ENCODE measurements at places on chromosomes 16 and 17.

DNA sequence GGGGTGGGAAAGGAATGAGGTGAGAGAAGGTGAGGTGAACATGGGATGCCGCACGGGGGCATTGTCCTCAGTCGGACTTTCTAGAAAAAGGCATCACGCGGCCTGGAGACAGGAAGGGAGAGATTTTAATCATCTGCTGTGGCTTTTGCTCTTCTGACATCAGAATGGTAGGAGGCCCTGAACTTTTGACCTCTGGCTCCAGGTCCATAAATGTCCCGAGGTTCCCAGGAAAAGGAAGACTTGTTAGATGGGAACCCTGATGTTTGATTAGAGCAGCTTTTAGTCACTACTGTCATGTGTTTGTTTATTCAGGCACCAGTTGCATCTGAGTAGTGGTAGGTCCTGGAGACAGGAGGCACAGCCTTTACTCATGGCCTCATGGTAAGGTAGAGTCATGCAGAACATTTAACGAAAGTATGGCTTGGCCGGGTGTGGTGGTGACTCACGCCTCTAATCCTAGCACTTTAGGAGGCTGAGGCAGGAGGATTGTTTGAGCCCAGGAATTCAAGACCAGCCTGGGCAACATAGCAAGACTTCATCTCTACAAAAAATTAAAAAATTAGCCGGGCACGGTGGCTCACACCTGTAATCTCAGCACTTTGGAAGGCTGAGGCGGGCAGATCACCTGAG, 203.1 kb downstream of the MSI2 start:
- DNase-seq = no peak

DNA sequence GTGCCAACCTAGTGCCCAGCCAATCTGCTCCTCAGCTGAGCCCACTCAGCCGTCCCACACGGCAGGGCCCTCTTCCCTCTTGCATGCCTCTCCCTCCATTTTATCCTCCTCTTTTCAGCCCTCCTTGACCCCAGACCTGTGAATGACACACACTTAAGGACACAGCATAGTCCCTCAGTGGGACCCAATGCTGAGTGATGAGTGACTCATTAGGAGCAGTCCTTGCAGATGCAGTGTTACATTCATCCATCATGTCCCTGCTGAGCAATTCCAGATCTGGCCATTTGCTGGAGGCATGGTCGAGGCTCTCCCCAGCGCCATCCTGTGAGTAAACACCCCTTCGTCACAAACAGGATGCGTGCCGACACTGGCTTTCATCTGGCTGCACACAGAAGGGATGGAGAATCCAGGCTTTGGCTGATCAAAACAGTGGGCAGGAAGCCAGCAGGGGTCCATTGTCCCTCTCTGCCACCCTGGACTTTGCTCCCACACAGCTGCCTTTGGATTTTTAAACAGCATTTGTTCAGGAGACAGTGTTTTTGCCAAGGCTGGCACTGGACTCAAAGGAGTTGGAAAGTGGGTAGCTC, 122.6 kb downstream of the AXIN2 start:
- no peak for DNase-seq

DNA sequence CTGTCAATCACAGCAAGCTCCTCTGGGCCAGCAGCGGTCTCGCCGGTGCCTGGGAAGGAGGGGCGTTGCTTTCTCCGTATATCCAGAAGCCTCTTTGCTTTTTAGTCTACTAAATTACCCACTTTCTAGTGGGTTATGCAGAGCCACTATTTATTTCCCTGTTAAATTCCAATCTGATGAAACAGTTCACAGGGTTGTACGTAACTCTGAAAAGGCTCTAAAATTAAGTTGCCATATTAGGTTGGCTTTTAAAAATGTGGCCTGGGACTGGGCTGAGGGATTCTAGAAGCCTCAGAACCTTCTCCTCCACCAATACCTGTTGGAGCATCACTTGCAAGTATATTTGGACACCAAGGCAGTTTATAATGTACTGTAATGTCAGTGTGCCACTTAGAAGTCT, 27.2 kb downstream of the MARCHF10 start:
- no peak for DNase-seq

DNA sequence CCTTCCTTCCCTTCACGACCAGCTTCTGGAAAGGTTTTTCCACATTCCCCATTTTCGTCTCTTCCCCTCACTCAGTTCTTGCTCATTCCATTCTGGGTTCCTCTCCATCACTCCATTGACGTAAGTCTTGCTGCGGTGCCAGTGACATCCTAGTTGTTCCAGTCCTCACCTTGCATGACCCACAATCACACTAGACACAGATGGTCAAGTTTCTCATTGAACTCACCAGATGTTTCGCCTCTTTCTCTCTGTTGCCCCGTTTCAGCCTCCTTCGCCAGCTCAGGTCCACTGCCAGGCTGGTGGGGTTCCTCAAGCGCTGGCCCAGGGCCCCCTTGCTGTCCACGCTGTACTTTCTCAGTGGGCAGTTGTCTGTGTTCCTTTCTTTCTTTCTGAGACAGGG, 43.4 kb downstream of the CCDC42 start:
- DNase-seq = no peak

DNA sequence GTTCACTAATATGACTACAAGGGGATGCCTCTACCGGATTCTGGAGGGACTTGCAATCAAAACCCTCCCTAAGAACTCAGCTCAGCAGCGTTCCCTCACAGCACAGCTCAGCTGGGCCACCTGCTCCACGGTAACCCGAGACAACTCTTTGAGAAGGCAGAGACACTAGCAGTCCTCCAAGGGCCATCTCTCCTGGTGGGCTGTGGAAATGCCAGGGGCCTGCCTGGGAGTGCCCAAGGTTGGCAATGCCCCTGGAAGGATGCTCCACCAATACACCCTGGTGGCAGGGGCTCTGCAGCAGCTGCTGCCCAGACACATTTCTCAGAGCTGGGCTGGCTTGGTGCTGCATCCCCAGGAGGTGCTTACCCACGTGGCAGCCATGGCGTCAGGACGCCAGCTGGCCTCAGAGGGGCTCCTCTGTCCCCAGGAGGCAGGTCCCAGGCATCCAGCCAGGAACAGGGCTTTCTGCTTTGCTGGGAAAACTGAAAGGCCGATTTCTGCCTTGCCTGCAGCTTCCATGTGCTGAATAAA, 16.5 kb downstream of the CDIP1 start:
- DNase-seq = no peak

GRCh38 chr16:50490828-50491227, 57.4 kb upstream of the NKD1 start:
- no peak for DNase-seq

GRCh38 chr16:60945225-60945624, 1091.0 kb downstream of the CDH8 start:
- no peak for DNase-seq

GRCh38 chr17:65181237-65182061, 44.3 kb downstream of the RGS9 start:
- peak; percentile 89 for DNase-seq

DNA sequence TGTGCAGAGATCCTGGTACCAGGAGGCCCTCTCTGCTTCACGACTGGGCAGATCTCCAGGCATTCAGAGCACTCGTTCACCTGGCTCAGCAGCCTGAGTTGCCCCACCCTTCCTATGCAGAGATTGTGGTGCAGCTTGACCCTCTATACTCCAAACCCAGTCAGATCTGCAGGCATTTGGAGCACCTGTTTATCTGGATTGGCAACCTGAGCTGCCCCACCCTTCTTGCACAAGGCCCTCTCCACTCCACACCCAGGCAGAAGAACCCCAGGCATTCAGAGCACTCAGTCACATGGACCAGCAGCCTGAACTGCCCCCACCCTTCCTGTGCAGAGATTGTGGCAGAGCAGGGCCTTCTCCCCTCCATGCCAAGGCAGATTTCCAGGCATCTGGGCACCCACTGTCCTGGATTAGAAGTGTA, 88.4 kb upstream of the CDH5 start:
- no peak for DNase-seq

- no peak for DNase-seq
Observed at GRCh38 chr17:66483906-66484305, 181.5 kb downstream of the PRKCA start.

GRCh38 chr16:86366481-86366880, 143.8 kb upstream of the FOXF1 start:
- DNase-seq = no peak

Data from T-helper 1 cell (primary cell).